ENCODE measurements at places on chromosomes 5 and 9.

GRCh38 chr5:125595095-125595494 lies 828.1 kb upstream of the GRAMD2B start:
- DNase-seq: no peak

DNA sequence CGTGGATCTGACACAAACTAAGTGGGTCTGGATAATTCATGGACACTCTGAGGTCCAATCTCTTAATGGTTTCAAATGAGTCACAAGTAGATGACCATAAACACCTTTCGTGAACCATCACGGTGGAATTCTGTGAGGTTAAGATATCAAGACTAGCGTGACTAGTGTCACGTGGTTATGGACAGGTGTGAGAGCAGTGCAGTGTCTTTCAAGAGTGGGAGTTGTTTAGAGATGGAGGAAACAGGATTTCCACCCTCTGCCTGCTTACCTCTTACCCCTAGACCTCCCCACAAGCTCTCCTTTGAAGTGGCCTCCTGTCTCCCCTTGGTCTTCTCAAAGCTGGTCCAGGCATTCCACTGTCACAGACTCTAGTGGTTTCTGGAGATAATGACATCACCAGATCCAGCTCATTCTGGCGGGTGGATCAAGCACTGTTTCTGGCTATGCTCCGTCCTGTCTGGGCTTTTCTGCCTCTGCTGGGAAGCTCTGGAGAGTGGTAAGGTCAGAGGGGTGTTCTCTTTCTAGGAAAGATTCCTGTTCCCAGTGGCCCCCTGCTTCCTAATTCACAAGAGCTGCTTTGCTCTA lies 20.0 kb upstream of the ZNF782 start:
- DNase-seq: no peak

- no peak for DNase-seq
These were observed 35.6 kb downstream of the SKIC3 start for GRCh38 chr5:95519151-95519550.

DNA sequence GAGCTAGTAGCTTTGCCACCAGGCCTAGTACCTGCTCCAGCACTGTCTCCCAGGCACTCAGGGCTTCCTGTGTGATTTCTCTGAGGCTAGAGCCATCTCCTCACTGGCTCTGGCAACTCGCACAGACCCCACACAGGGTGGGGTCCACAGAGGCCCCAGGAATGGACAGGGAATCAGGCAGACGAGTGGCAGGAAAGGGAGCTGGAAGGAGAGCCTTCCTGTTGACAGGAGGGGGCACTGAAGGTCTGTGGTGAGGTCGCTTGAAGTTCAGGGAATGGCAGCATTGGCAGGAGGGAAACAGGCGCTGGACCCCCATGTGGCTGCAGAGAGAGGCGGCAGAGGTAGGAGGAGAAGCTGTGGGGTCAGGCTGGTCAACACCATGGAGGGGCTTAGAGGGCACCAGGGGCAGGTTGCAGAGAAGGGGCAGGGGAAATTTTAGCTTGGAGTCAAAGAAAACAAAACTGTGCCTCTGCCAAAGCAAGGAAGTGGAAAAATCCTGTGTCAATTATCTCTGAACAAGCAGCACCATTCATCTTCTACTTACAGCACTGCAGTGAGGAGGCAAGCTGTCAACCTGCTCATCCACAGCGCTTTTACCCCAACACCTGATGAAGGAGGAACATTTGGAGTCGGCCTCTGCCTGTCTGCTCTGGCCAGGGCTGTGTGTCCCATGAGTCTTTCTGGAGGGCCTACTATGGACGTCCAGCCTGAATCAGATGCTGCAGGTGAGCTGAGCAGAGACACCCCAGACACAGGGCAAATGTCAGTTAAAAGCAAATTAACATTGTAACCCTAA lies 270.2 kb downstream of the FSTL4 start:
- DNase-seq: no peak

- no peak for DNase-seq
These were observed 790 bp downstream of the PTAR1 start for GRCh38 chr9:69759021-69759420.

- no peak for DNase-seq
These were observed 409.3 kb downstream of the ADGRV1 start for GRCh38 chr5:90967851-90968250.

DNA sequence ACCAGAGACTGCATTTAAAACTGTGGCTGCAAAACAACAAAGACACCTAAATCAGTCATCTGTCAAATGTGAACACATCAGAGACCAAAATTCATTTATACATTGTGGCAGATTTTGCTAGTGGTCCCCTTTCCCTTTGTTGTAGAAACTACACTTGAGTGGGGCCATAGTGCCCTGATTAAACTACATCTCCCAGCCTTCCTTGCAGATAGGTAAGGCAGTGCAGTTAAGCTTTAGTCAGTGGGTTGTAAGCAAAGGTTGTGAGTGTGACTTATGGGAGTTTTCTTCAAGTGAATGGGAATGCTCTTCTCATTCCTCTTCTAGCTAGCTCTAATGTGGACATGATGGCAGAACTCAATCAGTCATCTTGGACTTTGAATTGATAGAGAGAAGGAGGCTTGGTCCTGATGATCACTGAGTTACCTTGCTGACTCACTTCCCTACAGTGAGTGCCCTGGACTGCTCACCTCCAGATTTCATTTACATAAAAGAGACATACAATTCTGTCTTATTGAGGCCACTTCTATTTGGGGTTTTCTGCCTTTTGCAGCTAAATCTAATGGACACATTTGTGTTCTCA lies 35.2 kb upstream of the SPARC start:
- no peak for DNase-seq

GRCh38 chr5:109529987-109530386 lies 120.2 kb upstream of the PJA2 start:
- DNase-seq: no peak

DNA sequence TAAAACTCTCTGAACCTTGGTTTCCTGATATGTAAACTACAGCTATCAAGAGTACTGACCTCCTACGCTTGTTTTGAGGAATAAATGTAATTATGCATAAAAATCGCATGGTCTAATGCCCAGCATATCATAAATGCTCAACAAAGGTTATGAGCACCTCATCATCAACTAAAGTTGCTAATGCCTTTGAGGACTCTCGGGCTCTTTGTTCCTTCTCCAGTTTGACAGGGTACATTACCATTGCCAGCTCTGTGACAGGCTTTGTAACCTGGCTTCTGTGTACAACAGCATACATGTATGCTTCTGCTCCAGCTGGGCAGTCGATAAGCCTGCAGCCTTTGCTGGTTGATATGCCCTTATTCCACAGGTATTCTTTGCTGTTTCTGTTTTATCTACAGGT lies 95.2 kb downstream of the C9orf152 start:
- no peak for DNase-seq

- no peak for DNase-seq
These were observed 29.0 kb downstream of the MED10 start for GRCh38 chr5:6349387-6349786.

- no peak for DNase-seq
These were observed 159.6 kb upstream of the SLC12A2 start for GRCh38 chr5:127923804-127924570.

- DNase-seq: no peak
These were observed 138.1 kb downstream of the YIPF5 start for GRCh38 chr5:144032375-144032774.

DNA sequence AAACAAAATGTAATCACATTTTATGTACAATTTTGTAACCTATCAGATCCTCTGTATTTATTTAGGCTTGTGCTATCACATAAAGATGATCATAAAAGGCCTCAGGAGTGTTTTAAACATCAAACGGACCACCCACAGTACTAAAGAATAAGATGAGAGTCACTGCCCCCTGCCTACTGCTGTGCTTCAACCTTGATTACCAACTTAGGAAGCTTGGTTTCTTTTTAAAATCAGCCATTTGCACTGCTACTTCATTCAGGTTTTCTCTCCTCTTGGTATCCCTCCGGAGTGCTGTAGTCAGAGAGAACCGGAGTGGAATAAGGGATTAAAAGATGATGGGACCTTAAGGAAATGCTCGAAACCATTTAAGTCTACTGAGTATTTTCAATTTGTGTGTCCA lies 6.9 kb downstream of the C7 start:
- DNase-seq: no peak

GRCh38 chr9:134690301-134690751 lies 48.7 kb downstream of the COL5A1 start:
- DNase-seq: no peak

DNA sequence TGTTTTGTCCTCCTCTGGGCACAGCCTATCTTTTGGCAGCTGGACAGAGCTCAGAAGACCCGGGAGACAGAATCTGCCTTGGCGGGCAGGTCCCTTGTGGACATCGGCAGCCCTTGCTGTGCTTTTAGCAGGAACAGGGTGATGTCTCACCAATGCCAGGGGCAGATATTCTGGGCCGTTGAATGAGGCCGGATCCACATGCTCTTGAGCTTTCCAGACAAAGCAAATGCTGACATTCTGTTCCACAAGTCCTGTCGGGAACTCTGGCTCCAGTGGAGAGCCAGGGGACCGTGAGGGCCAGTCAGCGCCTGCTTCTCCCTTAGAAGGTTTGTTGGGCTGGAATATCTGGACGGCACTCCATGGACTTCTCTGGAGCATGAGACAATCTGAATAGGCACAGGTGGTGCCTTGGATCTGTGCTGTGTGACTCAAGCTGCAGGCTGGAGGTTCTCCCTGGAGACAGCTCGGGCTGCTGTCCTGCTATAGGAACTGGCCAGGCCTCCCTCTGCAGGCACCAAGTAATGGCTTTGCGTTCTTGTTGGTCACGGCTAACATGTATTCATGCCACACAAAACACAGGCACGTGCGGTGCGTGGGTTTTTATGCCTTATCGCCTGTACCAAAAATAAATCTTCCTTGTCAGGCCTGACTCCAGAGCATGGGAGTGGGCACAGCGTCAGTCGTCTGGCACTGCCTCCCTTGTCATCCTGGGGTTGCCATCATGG lies 80.3 kb downstream of the GADD45G start:
- no peak for DNase-seq

GRCh38 chr5:74903165-74903787 lies 37.1 kb upstream of the FAM169A start:
- DNase-seq: no peak

DNA sequence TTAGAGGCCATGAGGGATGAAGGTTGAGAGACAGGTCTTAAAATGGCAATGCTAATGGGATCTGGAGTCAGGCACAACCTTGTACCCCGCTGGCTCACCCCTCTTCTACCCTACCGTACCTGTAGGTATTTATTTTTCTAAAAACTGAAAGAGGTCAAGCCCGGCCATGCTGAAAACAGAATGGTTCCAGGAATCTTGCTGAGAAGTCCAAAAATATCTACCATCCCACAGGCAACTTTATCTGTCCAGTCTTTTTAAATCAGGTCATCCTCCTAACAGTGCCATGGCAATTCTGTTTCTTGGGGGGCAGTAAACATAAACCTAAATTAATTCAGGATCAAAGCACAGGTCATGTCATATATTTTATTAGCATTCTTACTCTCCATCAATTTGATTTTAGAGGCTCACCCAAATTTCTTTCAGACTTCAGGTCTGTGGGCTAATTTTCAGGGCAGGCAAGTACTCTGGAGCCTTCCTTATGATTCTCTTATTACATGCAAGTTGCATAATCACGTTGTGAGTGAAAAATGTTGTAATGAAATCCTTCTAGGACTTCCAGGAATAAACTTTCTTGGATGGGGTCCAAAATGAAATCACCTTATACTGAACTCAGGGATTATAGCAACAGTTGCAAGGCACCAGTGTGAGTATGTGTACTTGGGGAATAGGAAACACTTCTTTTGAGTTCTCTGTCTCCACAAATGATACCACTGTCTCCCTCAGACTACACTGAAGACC lies 102.7 kb upstream of the NREP start:
- DNase-seq: no peak

GRCh38 chr9:6302417-6302816 lies 25.8 kb upstream of the TPD52L3 start:
- no peak for DNase-seq

DNA sequence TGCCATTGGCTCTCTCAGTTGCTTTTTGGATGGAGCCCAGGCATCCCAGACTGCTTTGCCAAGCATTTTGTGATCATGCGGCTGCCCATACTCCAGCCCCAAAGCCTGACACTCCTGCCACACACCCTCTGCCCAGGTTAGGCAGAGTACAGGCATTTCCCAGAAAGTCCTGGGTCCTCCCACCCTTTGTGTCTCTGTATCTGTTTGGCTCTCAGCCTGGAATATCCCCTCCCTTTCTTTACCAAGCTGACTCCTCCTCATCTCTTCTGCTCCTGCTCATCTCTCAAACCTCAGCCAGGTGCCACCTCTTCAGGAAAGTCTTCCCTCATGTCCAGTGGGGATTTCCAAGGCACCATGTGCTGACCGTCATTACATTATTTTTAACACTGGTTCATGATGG lies 14.3 kb upstream of the SH3RF2 start:
- DNase-seq: no peak

GRCh38 chr5:140965905-140966292 lies 377 bp upstream of the PCDHAC2 start:
- no peak for DNase-seq

GRCh38 chr5:4042311-4042710 lies 446.7 kb downstream of the IRX1 start:
- DNase-seq: no peak

GRCh38 chr9:79471580-79472543 lies 99.9 kb upstream of the TLE4 start:
- DNase-seq: no peak

DNA sequence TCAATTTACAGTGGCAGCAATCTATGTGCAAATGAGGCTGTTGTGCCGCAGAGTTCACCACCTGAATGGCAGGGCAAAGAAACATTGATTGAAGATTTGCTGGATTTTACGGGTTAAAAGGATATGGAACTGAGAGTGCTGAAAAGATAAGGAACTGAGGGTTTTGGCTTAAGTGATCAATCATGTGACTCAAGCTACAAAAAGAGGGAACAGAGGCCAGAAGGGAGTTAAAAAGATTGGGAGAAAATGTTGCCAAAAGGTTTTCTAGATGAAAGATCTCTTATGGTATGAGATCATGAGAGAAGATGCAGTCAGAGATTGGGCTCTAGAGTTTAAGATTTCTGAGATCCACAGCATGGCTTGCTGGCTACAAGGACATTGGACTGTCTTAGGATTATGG lies 7.9 kb upstream of the RIMOC1 start:
- DNase-seq: no peak

Data from stimulated activated CD4-positive, alpha-beta T cell treated with anti-CD3 and anti-CD28 coated beads, TNF-alpha, amount 100 ng/mL, for 4 hours (primary cell).